ENCODE measurements at places on chromosomes 1 and 21.
A peak's percentile ranks its signal among the peaks of the same experiment; 100 is the strongest.

- DNase-seq: no peak
Observed at GRCh38 chr1:21344098-21344749, 54.0 kb upstream of the ECE1 start.

- DNase-seq: no peak
Observed at GRCh38 chr1:35561297-35561971, 3.8 kb downstream of the NCDN start.

GRCh38 chr1:167790117-167790516 lies 68.3 kb downstream of the MPZL1 start:
- DNase-seq: no peak

GRCh38 chr1:82578086-82578726 lies 777.5 kb downstream of the ADGRL2 start:
- no peak for DNase-seq

GRCh38 chr1:210446479-210446878 lies 117.8 kb downstream of the HHAT start:
- DNase-seq: peak; percentile 45

- no peak for DNase-seq
Observed at GRCh38 chr21:14241297-14241696, 25.3 kb downstream of the RBM11 start.
